ENCODE measurements at places on chromosomes 2 and 18.

- DNase-seq = no peak
These were observed 15.0 kb upstream of the CPS1 start for GRCh38 chr2:210541290-210541902.

DNA sequence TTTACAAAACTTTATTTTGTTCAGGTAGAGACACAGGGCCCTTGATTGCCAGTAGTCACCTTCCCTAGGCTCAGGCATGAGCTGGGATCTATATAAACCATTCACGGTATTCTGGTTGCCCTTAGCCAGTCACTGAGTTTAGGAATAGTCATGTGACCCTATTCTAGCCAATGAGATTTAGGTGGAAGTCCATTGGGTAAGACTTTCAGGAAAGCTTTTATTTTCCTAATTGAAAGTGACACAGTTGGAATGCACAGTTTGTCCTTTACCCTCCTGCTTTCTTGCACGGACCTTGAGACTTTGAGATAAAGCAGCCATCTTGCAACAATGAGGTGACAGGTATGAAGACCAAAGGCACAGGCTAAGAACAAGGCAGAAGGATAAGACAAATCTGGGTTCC is 21.5 kb downstream of the SLC4A5 start:
- DNase-seq = no peak

DNA sequence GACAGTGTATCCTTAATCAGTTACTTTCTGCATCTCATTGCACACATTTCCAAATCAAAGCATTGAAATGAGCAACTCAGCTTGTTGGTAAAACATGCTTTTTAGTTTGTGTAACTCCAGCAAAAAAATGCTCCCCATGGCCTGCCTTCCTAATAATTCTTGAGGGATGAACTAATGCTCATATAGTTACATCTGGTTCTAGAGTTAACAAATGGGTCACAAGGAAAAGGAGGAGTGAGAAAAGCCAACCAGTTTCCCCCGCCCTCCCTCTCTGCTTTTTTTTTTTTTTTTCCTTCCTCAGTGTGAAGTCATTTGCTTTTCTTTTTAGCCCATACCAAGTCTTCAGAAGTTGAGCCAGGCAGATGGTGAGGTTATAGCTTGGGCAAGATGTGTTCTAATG is 231.7 kb downstream of the MTX2 start:
- DNase-seq = peak; percentile 69

- no peak for DNase-seq
These were observed 38.5 kb downstream of the LRP2 start for GRCh38 chr2:169323841-169324240.

DNA sequence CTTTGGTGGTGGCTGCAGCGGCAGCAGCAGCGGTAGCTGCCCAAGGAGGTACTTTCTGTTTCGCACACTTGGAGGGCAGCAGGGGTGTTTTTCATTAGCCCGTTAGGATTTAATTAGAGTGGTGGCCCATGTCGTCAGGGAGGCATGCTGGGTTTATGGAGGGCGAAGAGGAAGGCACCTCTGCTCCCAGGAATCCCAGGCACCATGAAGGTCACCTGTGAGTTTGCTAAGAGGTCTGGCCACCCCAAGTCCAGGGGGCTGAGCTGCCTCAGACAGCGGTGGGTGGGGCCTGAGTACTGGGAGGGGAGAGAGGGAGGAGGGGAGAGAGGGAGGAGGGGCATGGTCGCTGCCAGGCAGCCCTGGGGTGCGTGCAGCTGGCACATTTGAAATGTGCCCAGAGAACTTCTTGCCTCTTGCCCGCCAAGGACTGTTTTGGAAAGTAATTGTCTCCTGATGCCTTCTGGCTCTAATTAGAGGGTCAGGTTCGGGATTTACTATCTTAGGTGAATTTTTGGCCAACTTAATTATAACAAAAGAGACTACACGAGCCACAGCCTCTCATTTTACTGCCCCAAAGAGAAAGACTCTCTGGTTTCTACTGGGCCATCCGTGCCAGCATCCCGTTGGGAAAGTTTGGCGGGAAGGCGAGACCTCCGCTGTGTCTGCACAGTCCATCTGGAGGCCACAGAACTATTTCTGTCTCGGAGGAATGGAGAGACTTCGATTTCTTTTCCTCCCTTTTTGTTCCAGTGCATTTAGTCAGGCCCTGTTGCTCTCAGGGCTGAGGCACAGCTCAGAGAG is 62.0 kb downstream of the GLI2 start:
- no peak for DNase-seq

DNA sequence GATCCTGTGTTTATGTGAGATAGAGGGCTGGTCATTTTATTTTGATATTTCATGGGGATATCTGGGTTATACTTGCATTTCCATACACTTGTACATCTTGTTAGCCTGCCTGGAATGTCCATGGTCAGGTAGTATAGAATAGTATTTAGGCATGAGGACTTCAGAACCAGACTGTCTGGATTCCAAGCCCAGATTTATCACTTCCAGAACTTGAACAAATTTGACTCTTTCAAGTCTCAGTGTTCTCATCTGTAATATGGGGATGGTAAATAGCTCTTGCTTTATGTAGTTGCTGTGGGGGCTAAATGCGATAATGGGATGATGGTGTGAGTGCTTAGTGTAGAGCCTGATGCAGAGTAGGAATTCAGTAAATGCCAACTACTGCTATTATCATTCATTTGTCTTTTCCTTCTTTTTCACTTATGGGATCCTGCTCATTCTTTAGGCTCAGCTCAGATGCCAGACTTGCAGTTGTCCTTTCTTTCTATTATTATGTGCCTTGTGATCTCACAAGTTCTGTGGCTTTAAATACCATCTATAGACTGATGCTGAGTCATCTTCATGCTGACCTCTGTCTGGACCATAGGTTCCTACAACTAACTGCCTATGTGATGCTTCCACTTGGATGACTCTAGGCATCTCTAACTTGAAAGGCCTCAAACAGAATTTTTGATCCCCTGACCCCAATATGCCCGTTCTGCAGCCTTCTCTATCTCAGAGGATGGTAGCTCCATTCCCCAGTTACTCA is 67.4 kb downstream of the POLE4 start:
- DNase-seq = no peak

GRCh38 chr2:6941299-6942046 is 24.3 kb downstream of the RNF144A start:
- no peak for DNase-seq

- no peak for DNase-seq
These were observed 319.9 kb upstream of the ACVR2A start for GRCh38 chr2:147524912-147525311.

DNA sequence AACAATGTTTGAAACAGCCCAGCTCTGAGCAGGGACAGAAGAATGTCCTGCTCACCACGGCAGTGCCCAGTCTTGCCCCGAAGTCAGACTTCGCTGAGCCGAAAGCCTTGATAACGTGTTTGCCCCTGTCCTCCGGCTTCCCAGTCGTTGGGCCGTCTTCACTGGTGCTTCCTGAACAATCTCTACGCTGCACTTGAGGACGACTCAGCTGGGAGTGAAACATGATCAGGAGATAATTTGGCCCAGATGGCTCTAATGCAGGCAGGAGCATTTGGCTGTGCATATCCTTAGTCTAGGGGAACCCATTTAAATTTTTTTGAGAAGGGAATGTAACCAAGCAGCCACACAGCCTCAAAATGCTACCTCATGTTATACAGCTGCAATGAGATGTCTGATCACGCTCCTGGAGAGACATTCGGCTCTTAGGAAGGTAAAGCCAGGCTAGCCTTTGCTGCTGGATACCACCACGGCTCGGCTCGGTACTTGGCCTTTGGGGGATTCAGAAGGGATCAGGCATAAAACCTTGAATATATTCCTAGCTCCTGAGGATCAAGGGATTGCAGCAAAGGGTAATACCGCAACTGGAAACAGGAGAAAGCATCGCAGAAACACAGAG is 43.6 kb downstream of the FECH start:
- DNase-seq = peak; percentile 45

- DNase-seq = no peak
These were observed 419.3 kb downstream of the SPAG16 start for GRCh38 chr2:213703406-213704098.

DNA sequence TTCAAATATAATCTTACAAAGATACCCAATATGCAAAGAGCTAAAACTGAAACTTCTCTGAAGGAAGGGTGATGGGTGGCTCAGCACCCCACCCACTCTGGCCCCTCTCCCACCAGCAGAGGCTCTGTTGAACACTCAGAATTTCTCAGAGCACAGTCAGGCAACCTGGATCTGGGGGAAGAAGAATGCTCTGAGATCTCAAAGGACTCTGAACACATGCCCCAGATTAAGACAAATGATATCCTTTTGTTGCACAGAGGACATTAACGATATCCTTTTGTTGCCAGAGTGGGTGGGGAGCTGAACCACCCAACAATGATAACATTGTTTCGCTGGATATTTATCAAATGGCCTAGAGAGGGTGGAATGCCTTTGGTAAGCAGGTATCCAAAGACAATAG is 104.8 kb downstream of the LBH start:
- no peak for DNase-seq

- DNase-seq = no peak
These were observed 38.1 kb upstream of the TCF7L1 start for GRCh38 chr2:85095094-85095493.

DNA sequence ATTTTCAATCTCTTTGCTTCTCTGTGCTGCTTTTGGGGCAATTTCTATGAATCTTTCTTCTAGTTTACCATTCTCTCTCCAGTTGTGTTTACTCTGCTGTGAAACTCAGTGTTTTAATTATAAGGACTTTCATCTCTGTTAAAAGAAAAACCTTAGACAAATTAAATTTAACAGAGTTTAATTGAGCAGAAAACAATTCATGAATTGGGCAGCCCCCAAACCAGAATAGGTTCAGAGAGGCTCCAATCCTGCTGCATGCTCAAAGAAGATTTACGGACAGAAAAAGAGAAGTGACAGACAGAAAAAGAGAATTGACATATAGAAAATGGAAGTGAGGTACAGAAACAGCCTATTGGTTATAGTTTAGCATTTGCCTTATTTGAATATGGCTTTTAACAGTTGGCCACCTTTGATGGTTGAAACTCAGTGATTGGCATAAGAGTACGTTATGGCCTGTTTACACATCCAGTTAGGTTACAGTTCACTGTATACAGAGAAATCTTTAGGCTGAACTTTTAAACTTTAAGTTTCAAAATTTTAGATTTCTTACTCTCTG is 120.4 kb downstream of the RNF152 start:
- no peak for DNase-seq

- no peak for DNase-seq
These were observed 34.8 kb upstream of the SPATA3 start for GRCh38 chr2:230961091-230961491.

GRCh38 chr2:185738679-185739472 is at the start of gene FSIP2:
Gene FSIP2 (plus strand): TSS chr2:185738804. CDS start chr2:185738895, 91 bp downstream.
- DNase-seq = no peak

- DNase-seq = no peak
These were observed 210.3 kb downstream of the UBE2E3 start for GRCh38 chr2:181190711-181191110.

DNA sequence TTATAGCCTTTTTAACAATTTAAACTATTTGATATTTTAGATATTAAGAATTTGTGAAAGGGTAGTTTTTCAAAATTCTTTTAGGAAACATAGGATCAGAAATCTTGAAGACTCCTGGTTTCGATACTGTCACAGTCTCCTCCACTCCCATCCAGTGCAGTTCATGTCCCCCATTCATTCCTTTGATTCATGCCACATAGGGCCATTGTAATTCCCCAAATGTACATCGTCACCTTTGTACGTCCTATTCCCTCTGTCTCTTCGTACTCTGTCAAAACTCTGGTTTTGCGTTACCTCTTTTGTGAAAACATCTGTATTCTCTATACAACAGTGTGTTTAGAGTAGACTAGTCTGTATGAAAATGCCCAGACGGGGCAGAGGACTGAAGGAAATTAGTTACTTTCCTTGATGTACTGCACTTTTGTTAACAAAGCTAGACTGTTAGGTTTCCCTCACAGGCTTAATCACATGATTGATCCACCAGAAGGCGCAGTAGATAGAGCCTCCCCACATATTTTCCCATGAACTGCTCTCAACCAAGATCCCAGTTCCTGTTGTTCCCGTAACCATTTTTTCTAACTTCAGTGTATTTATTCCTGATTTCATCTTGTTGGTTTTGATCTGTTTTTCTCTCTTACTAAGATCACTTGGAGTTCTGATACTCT is 2.5 kb downstream of the MRPL35 start:
- no peak for DNase-seq

GRCh38 chr2:184646177-184646576 is 47.8 kb downstream of the ZNF804A start:
- DNase-seq = peak; percentile 17

GRCh38 chr2:196915507-196916189 is 10.9 kb downstream of the PGAP1 start:
- no peak for DNase-seq

DNA sequence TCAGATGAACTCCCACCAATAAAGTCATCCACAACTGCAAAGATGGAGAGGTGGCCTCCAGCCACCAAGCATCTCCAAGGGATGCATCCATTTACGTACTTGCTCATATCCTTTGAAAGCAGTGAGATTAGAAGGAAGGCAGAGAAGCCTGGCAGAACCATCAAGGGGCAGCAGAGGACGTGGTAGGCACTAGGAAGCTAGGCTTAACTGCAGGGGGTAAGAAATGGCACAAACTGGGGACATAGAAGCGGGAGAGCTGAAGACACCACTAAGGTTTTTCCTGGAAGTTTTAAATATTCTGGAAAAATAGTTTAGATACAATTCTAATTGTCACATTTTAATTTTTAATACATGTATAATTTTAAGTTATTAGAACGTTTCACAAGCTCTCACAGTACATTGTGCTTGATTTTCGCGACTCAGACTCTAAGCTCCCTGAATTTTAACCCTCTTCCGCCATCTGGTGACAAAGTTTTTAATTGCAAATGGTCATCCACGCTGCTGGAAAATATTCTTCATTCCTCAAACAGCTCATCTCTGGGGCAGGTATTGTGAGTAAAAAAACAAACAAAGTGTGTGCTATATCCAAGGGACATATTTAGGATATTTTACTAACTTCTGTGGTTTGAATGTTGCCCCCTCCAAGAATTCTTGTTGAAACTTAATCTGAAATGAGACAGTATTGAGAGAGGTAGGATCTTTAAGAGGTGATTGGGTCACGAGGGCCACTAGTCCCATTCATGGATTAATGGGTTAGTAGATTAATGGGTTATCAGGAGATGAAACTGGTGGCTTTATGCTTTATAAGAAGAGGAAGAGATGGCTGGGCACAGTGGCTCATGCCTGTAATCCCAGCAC is 1.6 kb upstream of the PSTPIP2 start:
- no peak for DNase-seq

DNA sequence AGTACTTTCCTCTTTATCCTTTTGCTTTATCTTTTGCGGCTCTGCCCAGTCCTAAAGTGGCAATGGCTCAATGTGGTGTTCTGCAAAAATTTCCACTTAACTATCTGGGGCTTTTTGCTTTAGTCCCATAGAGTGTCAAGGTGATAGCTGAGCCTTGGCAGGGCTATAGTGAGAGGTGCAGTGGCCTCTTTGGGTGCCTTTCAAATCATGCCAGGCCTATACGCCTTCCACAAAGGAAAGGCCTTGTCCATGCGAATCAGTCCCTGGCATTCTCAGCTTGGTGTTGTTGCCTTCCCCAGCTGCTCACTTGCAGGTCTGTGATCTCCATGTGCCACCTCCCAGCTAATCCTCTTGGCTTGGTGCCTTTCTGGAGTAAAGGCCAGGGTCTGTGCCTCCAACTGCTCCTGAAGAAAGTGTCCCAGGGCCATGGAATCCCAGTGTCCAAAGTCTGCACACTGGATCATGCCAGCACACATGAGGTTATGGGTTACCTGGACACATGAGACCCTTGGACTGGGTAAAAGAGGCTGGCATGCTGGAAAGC is 26.6 kb downstream of the PAX8 start:
- DNase-seq = no peak
